ENCODE measurements at places on chromosomes 3 and 15.

DNA sequence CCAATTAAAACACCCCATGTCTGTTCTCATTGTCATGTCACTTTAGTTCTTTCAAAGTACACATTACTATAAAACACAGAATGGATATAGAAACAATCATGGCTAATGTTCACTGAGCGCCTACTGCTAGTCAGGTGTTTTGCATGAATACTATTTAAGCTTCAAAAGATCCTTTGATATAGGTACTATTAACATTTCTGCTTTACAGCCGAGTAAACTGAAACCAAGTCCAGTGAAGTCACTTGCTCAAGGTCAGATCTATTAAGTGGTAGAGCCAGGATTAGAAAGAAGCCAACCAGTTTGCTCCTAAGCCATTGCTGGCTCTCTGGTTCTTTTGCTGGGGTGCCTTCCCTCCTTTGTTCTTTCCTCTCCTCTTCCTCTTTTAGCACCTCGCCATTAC is 32.4 kb upstream of the NMNAT3 start:
- no peak for DNase-seq

DNA sequence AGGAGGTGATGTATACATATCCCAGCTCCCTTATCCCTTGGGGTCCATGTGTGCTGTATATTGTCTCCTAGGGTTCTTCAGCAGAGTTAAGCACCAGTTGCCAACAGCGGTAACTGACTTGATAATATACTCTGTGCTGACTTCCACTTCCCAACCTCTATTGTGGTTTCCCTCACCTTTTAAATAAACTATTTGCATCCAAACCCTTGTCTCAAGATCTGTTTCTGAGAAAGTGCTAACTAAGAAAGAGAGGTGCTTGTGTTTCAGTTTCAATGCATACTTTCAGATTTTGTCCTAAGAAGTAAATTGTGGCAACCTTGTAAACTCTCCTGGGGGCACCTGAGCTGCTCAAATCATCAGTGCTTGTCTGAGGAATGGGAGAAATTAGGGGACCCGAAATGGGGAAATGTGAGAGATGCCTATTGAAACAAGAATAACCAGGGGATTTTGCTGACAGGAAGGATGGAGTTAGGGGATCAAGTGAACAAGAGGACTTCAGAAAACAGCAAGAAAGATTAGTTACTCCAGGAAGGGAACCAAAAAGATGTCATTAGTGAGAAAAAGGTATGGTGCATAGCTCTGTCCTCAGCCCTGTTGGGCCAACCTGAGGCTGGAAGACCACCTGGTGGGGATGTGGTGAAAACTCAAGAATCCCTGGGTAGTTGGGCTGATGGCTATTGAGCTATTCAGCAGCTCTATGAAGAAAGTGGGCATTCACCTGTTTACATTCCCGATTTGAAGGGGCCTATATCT is 50.9 kb upstream of the MRPL3 start:
- DNase-seq, result no peak

DNA sequence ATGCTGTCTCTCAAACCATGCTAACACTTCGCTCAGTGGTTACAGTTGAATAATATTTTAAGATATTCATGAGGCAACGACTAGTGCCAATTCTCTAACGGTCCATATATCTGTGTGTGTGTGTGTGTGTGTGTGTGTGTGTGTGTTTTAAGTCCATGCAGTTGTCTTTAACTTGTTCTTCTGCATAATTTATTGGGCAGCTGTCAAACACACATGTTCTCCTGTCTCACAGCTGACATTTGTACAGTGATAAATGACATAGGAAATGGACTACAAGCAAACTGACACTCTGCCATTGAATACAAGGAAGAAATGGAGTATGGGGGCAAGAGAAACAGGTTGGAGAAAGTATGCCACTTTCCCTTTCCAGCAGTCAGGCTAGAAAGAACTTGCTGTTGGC is 172.0 kb downstream of the PDZRN3 start:
- DNase-seq, result no peak

GRCh38 chr3:162647321-162647720 is 1150.7 kb downstream of the OTOL1 start:
- DNase-seq, result no peak

- no peak for DNase-seq
These were observed 257.4 kb upstream of the IL12A start for GRCh38 chr3:159731254-159731653.

- DNase-seq, result no peak
These were observed 539.1 kb upstream of the ROBO2 start for GRCh38 chr3:76500746-76501275.

- DNase-seq, result no peak
These were observed 121.2 kb downstream of the TLE3 start for GRCh38 chr15:69976366-69976994.

DNA sequence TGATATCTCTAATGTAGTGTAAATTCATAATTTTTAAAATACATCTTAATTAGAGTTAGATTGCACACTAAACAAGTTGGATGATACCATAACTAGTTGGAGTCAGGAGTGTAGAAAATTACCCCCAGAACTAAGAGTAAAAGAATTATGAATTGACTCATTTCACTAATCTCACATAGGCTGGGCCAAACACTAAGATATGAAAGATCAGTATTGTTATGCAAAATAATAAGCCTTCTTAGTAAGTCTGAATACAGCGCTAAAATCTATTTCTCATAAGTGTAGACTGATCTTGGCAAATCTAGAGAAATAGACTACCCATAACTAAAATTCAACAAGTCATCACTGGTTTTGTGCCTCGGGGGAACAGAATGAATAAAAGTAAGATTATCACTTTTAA is 979.0 kb downstream of the ROBO1 start:
- DNase-seq, result no peak

DNA sequence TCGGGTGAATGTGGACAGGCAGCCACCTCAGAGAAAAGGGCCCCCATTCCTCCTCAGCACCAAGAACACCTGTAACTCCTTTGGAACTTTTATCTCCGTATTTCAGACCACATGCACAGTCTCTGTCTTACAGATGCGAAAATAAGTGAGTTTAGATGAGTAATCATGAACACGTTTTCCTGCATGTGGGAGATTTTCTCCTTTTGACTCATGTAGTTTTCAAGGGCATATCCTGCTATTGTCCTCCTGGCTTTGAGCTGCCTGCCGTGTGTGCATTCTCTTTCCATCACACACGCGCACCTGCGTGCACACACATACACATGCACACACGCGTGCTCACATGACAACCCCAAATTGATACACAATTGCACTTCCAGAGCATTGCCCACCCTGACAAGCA is 239.2 kb downstream of the GABRG3 start:
- no peak for DNase-seq

DNA sequence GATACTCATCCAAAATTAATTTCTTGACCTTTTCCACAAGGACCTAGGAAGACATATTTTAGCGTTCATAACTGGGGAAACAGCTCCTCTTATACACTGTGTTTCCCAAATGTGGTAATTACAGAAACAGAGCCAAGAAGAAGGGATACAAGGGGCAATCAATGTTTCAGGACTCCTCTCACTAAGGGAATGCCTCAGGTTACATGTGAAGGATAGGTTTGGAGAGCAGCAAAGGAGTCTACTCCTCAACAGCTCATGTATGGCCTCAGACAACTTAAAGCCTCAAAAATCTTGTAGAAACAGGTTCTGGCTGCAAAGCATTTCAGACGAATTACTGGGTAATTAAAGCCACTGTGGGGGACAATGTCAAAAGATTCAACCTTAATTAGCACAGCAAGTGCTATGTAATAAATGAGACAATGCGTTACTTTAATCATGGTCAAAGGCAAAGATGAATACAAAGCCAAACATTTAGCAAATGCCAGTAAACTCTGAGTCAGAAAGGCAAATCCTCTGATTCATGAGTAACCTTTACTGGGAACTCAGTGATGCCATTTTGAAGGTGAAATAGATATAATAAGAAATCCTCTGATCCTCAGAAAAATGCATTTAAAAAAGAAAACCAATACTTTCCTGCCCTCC is 1111.2 kb downstream of the TUSC7 start:
- DNase-seq, result no peak

- no peak for DNase-seq
These were observed 51.9 kb downstream of the WWTR1 start for GRCh38 chr3:149605902-149606301.

GRCh38 chr3:159266779-159267178 is 464.9 kb downstream of the MFSD1 start:
- no peak for DNase-seq

GRCh38 chr3:183116025-183116614 is 16.8 kb upstream of the MCCC1 start:
- peak; percentile 92 for DNase-seq

DNA sequence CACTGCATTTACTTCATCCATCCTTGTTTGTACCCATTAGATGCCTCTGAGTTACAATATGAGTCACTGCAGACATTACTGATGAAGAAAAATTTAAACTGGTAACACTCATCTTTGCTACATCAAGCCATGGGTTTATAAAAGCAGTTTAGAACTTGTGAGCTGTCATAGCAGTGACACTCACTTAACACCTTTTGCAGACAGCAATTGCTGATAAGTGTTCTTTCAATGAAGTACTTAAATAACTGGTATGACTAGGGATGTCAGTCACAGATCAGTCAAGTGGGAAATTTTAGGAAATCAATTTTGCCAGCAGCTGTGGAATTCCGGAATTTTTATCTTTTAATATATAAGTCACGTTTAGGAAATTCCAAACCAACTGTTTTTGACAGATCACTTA is 643.0 kb downstream of the TBL1XR1 start:
- DNase-seq, result no peak

- DNase-seq, result no peak
These were observed 117.5 kb downstream of the MBNL1 start for GRCh38 chr3:152386208-152386607.

GRCh38 chr3:70989174-70989573 is 594.4 kb downstream of the FOXP1 start:
- no peak for DNase-seq

GRCh38 chr3:48614044-48614443 is 4.6 kb upstream of the UQCRC1 start:
- DNase-seq, result no peak

GRCh38 chr3:186787642-186788481 is 4.5 kb downstream of the EIF4A2 start:
- no peak for DNase-seq

GRCh38 chr15:91970142-91970541 is 116.6 kb downstream of the SLCO3A1 start:
- DNase-seq, result no peak

DNA sequence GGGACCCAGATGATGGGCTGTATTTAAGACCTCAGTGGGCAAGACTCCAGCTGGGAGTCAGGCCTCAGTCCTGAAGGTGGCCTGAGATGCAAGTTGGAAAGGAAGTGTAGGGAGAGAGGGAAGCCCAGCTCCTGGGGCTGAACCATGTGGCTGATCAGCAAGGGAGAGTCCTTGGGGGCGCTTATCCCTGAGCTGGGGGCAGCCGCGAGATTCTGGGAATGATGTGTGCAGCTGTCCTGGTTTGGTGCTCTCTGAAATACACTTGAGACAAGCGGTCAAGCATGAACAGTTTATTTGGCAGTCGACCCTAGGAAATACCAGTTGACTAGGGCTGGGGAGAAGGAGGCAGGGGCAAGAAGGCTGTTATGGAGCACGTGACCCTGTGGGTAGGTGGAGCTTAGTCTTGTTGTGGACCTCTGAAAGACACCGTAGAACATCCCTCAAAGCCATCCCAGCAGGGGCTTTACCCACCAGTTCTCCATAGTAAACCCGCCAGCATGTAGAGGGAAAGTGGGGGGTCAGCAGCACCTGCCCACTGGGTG is 41.8 kb upstream of the SLC6A11 start:
- DNase-seq, result no peak

- DNase-seq, result no peak
These were observed 8.1 kb upstream of the ARNT2 start for GRCh38 chr15:80396096-80396495.

DNA sequence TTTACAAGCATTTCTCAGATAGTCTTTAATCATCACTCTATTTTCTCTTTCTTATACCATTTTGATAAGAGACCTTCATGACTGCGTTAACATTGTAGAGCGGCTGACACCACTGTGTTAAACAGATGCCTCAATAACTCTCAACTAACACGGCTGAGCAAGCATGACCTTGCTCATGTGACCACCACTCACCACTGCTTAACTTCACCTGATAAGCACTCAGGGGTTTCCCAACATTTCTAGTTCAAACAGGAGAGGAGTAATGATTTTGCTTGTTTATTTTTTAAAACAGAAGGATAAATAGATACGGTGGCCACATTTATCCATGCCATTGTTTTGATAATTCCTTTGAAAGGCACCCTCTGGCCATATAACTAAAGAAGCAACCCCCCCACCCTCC is 37.7 kb upstream of the TMEM45A start:
- DNase-seq, result no peak

GRCh38 chr3:16400106-16400931 is 113.2 kb downstream of the RFTN1 start:
- DNase-seq, result no peak

DNA sequence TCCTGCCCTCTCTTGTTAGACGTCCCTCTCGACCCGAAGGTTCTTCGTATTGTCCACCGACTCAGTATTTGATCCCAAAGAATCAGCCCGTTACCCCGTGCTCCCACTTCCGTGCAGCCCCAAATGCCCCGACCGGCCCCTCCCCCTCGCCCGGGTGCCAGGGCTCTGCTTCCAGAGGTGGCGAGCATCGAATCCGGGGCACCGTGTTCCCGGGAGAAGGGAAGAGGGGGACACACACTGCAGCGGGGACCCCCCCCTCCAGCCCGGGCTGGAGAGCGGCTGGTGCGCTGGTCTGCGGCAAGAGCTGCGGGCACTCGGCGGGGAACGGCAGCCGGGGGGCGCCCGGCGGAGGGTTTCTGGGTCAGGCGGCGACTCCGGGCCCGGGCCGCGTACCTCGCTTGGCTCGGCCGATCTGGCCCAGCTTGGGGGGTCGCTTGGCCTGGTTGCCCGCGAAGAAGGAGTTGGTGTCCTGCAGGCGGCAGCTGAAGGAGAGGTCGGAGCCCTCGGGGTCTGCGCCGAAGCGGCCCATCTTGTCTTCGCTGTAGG is 556 bp downstream of the CAMK2N2 start:
- DNase-seq, result no peak

DNA sequence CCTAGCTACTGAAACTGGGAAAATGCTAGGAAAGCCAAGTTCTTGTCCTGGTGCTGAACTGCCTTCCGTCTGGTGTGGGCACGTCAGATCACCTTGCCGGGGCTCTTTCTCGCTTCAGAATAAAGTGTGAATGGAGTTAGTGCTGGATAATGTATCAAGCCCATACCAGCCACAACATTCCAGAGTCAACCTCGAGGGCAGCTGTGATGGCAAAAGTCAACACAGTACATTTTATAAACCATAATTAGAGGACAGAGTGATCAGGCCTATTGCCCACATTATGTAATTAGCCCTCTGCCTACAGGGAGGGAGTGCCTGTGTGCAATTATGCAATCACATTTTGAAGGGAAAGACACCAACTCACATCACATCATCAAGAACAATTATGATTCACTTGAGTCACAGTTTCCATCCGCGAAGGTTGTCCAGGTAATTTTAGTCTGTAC is 165.2 kb downstream of the RORA start:
- no peak for DNase-seq

DNA sequence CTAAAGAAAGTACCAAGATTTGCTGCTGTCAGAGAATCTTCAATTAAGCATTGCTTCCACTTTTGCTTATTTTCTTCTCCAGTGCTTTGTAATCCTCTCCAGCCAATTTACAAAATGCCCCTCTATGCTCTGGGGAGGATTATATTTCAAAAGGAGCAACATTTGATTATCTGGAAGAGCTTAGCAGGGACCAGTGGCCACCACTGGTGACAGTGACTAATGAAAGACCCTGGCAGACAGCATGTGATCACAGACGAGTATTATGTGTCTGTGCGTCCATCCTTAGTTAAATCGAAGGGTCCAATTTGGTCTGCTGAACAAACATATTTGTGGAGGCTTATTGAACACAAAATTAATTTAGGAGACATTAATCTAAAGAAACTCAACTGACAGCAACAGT is 152.6 kb downstream of the ZNF621 start:
- no peak for DNase-seq

- DNase-seq, result no peak
These were observed 10.9 kb upstream of the RTP1 start for GRCh38 chr3:187186375-187186774.

Measured in iPS DF 19.7 (cell line).